ENCODE measurements at places on chromosomes 11 and 22. TPM values are rescaled to one million over a fixed set of nuclear protein-coding genes. Genes with fewer than 3 reads are reported as not detected.

DNA sequence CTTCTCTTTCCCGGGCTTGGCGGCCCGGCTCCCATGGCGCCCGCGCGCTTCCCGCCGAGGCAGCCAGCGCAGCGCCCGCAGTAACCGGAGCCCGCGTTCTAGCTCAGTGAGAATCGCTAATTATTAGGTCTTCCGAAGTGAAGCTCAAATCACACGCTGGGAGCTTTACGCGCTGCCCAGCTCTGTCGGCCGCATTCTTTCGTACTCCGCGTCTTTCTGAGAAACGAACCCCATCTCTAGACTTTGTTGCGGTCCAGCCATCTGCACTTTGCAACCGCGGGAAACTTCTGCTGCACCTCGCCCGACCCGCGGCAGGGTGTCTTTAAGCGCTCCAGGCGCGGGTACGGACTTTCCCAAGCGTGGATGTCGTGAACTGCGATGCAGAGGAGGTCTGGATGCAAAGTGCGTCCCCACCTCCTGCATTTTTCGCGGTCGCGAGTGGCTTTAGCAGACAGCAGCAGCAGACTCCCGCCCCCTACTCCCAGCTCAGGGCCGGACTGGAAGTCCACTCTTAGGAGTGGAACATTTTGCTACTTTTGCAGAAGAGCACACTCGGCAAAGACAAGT, 6.0 kb upstream of the PAX6 start:
- peak; percentile 37 for DNase-seq

- no peak for DNase-seq
Observed at GRCh38 chr11:130817330-130817944, 98.8 kb downstream of the SNX19 start.

GRCh38 chr11:44192462-44193100, 97.1 kb downstream of the EXT2 start:
- no peak for DNase-seq

GRCh38 chr22:19961201-19961580, 19.6 kb upstream of the TXNRD2 start:
- DNase-seq, result peak; percentile 2

- DNase-seq, result no peak
Observed at GRCh38 chr22:37016134-37016910, 2.9 kb downstream of the TST start.

DNA sequence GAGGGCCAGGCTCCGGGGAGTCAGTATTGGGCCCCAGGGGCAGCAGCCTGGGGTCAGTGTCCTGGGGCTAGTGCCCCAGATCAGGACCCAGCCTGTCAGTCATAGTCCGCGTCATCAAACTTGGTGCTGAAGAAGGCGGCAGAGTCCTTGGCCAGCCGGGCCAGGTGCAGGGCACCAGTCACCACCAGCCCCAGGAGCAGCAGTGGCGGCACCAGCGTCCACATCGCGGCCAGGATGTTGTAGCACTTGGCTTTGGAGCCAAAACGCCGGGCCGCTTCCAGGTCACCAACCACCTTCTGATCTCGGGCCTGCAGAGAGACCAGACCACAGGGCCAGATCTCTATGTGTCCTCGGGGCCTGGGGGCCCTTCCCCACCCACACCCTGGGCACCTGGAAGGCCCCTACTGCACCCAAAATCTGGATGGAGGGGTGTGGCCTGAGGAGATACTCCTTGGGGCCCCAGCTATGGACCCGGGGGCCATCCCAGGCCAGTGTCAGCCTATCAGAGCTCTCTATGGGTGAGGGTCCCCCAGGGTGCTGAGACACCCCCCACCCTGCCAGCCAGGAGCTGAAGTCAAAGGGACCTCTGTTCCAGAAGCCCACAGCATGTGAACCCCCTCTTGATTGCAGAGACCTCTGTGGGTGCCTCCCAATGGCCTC, 790 bp downstream of the IFITM5 start:
- DNase-seq, result no peak

DNA sequence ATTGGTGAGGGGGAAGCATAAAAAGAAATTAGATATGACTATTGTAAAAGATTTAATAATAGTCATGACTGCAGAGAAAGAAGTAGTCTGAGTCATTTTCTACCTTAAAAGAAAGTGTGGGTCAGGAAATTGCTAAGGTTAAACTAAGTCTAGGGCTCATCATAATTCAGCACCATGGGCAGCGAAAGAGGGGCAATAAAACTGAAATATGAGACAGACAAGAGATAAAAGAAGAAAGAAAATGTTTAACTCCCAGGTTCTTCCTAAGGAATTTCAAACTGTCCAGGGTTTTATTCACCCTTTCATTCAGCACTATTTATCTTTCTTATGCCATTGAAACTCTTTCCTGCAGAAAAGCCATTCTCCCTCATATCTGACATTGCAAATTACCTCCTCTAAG, 114.4 kb upstream of the API5 start:
- no peak for DNase-seq

- DNase-seq, result no peak
Observed at GRCh38 chr11:99098258-99098657, 77.5 kb downstream of the CNTN5 start.

DNA sequence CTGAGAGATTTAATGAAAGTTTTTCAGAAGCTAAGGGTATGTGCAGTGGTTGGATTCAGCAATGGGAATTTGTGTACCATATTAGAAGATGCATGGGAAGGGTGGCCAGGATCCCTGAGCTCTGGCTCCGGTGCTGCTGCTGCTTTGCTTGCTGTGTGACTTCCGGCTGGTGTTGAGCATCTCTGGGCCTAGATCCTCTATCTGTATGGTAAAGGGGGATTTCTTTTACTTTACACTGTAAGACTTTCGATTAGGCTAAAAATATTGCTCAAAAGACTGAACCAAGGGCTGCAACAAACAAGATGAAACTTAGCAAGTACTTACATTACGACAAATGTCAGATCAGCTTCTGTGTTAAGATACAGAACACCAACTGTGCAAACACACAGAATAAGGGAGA, 39.1 kb downstream of the XRRA1 start:
- no peak for DNase-seq

- peak; percentile 90 for DNase-seq
Observed at GRCh38 chr11:57370251-57370650, 10.7 kb downstream of the PRG3 start.

- peak; percentile 29 for DNase-seq
Observed at GRCh38 chr11:440065-441042, 1.5 kb downstream of the ANO9 start.

DNA sequence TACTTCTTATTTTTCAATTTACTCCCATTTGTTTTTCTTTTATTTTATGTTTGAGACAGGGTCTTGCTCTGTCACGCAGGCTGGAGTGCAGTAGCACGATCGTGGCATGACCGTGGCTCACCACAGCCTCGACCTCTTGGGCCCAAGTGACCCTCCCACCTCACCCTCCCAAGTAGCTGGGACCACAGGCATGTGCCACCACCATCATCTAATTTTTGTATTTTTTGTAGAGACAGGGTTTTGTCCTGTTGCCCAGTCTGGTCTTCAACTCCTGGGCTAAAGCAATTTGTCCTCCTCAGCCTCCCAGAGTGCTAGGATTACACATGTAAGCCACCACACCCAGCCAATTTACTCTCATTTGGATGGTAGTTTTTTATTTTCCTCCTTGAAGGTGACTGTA, 679.3 kb upstream of the CCDC179 start:
- DNase-seq, result no peak

- DNase-seq, result peak; percentile 58
Observed at GRCh38 chr11:122232985-122233384, 117.0 kb upstream of the BLID start.

- no peak for DNase-seq
Observed at GRCh38 chr11:71977090-71977489, 21.6 kb upstream of the IL18BP start.

DNA sequence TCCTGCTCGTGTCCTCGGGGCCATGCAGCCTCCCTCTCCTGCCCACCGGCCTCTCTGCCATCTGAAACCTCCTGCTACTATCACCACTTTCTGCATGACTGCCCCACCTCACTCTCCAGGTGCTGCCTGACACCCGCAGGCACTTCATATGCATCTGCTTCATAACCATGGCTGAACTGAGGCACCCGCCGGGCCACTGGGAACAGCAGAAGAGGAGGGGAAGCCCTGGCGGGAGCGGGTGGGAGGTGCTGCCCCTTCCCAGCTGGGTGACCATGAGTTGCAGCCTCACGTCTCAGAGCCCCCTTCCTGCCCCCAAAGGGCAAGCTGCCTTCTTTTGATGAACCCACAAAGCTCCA, 21.7 kb upstream of the PICK1 start:
- no peak for DNase-seq

ATF4 gene
- total RNA-seq, result 299 TPM

MFNG gene
- total RNA-seq, result 3.0 TPM

SYT12 gene
- 1.1 TPM for total RNA-seq

SMC1B gene
- total RNA-seq, result not detected

OR6T1 gene
- not detected for total RNA-seq

GGTLC3 gene
- total RNA-seq, result not detected
